Transverse colon (tissue), 4 donors: ENCODE measurements at places on chromosomes 1 and 21. TPM values are rescaled to one million over a fixed set of nuclear protein-coding genes. Genes with fewer than 3 reads are reported as not detected.

- DNase-seq, result no peak
Measured at GRCh38 chr21:17451364-17451891, 61.4 kb upstream of the CXADR start.

GRCh38 chr1:208071435-208072031 is 160.6 kb upstream of the CD34 start:
- DNase-seq, result no peak

GRCh38 chr1:247435030-247435758 is 19.2 kb downstream of the NLRP3 start:
- DNase-seq, result no peak

GRCh38 chr1:62082456-62083363 is 111.9 kb upstream of the L1TD1 start:
- DNase-seq, result peak; percentile 34

- DNase-seq, result no peak
Measured at GRCh38 chr1:167500283-167500860, 18.0 kb downstream of the CD247 start.

DNA sequence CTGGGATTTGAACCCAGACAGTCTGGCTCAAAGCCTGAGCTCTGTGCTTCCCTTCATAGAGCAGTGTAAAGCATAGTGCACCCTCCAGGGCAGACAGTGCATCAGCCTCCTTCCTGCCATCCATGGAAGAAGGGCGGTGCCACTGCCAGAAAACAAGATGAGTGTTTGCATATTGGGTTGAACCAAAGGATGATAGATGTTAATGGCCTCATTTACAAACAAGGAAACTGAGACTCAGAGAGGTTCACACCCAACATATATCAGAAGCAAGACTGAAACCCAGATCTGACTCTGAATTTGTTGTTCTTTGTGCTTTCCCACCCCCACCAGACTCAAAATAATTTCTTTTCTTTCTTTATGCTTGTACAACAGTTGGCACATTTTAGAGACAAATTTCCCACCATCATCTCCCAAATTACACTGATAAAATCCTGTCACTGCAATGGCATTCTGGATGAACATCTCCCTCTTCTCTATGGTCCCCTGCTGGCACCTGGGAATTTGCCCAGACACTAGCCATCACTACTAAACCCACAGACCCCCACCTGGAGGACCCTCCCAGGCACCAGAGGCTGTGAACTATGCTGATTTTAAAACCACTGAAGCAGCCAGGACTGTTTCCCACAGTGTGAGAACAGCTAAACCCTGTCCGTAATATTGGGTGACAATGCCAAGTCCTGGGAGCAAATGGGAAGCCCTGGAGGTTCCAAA is 45.4 kb upstream of the MPZL1 start:
- DNase-seq, result no peak

- DNase-seq, result peak; percentile 66
Measured at GRCh38 chr1:9413071-9413876, 120.6 kb downstream of the SPSB1 start.

- no peak for DNase-seq
Measured at GRCh38 chr1:152107984-152108881, 7.0 kb downstream of the TCHH start.

DNA sequence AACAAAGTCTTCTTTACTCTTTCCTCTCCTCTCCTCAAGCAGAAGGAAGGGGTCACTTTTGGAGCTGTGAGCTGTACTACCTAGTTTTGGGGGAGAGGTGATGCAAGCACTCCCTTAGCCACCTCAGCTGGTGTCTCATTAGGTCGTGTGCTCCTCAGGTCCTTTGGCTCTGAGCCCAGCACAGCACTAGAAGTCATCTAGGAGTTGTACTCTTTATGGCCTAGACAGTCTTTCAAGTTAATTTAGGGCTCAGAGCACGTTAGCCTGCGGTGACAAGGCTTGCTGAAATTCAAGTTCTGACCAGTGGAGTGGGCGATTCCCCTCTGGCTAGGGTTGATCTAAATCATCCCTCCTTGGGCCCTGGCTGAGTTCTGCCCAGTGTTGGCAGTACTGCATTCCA is 48.0 kb upstream of the WDR26 start:
- DNase-seq, result peak; percentile 55

DNA sequence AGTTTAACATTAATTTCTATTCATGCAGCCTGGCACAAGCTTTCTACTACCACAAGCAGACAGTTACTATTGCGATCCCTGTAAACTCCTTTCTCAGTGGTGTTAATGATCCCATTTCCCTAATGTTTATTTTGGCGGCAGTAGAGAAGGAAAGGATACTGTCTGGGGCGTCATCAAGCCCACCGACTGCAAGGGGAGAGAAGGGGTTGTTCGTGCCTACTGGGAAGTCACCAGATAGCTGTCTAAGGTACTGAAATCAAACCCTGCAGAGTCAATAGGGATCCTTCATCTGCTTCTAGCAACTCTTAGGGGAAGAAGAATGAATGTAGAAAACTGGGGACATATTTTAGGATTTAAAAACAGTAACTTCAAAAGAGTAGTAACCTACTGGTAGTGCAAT is 95.2 kb upstream of the ADAR start:
- no peak for DNase-seq

Gene HES2
- 16.1 TPM for total RNA-seq

Gene OR6N1
- not detected for total RNA-seq

Gene C1orf94
- not detected for total RNA-seq

Gene UBE2U
- total RNA-seq, result not detected
